IMR-90 (cell line): ENCODE measurements at places on chromosomes 1 and 21.

DNA sequence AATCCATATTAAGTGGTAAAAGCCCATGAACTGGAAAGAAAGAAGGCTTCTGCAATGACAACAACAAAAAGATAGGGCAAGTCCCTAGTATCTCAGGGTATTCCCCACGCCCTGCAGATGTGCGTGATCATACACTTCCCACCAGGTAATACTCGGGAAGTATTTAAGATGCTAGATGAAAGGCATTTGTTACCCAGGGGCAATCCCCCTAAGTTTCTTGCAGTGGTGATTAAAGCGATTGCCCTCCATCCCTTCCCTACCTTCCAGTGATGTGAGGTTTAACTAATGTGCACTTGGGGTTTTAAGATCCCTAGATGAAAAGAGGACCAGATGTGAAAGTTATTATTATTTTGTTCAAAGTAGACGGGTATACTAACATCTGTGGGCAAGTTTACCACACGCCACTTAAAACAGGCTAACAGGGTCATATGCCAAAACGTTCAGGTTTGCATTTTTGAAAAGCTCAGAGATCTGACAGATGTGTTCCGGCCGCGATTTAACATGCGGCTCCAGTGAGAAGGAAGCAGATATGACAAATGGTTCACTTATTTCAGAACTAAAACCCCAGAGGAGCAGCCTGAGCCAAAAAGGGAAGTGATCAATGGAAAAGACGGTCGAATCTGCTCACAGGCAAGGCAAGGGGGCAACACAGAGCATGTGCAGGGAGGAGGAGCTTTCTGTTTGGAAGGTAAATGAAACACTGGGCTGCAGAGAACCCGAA lies 17.4 kb downstream of the TIAM1 start:
- H3K27me3 ChIP-seq = peaks cover 3% of the 10 kb centered on the region
- no peak for DNase-seq
- no peak overlapping the region for H3K4me3 ChIP-seq

- H3K36me3 ChIP-seq = no peaks in the 10 kb centered on the region
- H3K27me3 ChIP-seq = no peaks in the 10 kb centered on the region
- H3K27ac ChIP-seq = no peak overlapping the region
- H3K4me3 ChIP-seq = no peak overlapping the region
- DNase-seq = no peak
- no peaks in the 10 kb centered on the region for H3K4me1 ChIP-seq
These were observed 218.7 kb downstream of the DAB1 start for GRCh38 chr1:57204942-57205787.

GRCh38 chr21:38768471-38769063 lies 37.2 kb upstream of the ETS2 start:
- no peaks in the 10 kb centered on the region for H3K36me3 ChIP-seq
- peak overlapping the region; percentile 37 for H3K4me3 ChIP-seq
- DNase-seq = peak; percentile 100
- peaks cover 26% of the 10 kb centered on the region for H3K4me1 ChIP-seq

DNA sequence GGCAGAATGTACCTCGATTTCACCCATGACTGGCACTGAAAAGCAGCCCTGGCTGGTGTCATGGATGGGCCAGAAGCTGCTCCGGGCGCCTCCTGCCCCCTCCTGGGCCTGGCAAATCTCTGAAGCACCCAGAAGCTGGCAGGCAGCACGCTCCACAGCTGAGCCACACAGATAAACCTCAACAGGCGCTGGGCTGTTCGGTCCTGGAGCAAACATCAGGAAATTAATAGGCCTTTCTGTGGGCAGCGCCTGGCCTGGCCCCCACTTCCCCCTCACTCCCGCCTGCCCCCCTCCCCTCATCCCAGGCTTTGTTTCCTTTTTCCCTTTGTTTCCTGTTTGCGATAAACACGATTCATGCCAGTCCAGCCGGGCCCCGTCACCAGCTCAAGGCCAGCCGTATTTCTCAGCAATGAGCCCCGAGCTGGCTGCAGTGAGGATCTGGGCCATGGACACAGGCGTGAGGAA lies 20.1 kb upstream of the DISP3 start:
- H3K27ac ChIP-seq = no peak overlapping the region
- no peaks in the 10 kb centered on the region for H3K4me1 ChIP-seq
- H3K36me3 ChIP-seq = no peaks in the 10 kb centered on the region
- H3K27me3 ChIP-seq = peaks cover 5% of the 10 kb centered on the region; the same call in 1 of the 2 replicates
- no peak overlapping the region for H3K4me3 ChIP-seq
- no peak for DNase-seq

GRCh38 chr1:2181752-2182151 lies 12.8 kb downstream of the FAAP20 start:
- DNase-seq = no peak
- no peak overlapping the region for H3K27ac ChIP-seq
- no peaks in the 10 kb centered on the region for H3K4me1 ChIP-seq
- peaks cover 9% of the 10 kb centered on the region; the same call in 1 of the 2 replicates for H3K36me3 ChIP-seq

- no peaks in the 10 kb centered on the region for H3K36me3 ChIP-seq
- H3K27me3 ChIP-seq = no peaks in the 10 kb centered on the region
- H3K4me3 ChIP-seq = no peak within 1 kb of the TSS
- DNase-seq = no peak
- H3K4me1 ChIP-seq = peaks cover 1% of the 10 kb centered on the region; the same call in 1 of the 2 replicates
These were observed at the start of gene CCDC190 for GRCh38 chr1:162861101-162861500. Gene CCDC190 (minus strand): TSS chr1:162861175. CDS start chr1:162859646, 1,529 bp downstream.

GRCh38 chr1:162873671-162874666 lies 13.0 kb upstream of the CCDC190 start:
- no peaks in the 10 kb centered on the region for H3K36me3 ChIP-seq
- H3K4me1 ChIP-seq = peaks cover 2% of the 10 kb centered on the region; the same call in 1 of the 2 replicates
- H3K4me3 ChIP-seq = no peak overlapping the region

DNA sequence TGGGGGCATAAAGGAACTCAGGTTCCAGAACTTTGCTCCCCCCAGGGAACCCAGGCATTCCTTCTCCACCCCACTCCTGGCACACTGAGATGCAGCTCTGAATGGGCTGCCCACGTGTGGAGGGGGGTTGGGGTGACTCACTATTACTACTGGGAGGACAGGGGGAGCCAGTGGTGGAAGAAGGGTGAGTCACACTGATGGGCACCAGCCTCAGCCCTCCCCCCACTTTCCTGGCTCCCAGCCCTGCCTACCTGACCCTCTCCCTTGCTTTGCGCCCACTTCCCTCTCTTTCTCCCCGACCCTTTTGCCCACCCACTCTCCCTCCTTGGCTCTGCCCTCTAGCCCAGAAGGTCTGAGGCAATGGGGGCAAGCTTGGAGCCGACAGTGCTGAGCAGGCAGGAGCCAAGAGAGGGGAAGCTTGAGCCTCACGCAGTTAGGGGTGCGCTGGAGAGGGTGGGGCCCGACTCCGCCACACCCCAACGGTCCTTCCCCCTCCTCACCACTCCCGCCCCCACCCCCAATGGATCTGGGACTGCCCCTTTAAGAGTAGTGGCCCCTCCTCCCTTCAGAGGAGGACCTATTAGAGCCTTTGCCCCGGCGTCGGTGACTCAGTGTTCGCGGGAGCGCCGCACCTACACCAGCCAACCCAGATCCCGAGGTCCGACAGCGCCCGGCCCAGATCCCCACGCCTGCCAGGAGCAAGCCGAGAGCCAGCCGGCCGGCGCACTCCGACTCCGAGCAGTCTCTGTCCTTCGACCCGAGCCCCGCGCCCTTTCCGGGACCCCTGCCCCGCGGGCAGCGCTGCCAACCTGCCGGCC lies at the start of gene LMNA:
Gene LMNA (plus strand): TSS at position 611 of the 818 bp plus-strand sequence. CDS start 208 bp downstream, outside the sequence.
- peak within 1 kb of the TSS; percentile 98 for H3K4me3 ChIP-seq
- H3K27me3 ChIP-seq = no peaks in the 10 kb centered on the region
- H3K36me3 ChIP-seq = 0 out of 2 replicates have a peak, but pooled peaks cover 4% of the 10 kb centered on the region
